Cerebellum (tissue), 4 donors: ENCODE measurements at places on chromosomes 7 and 10. TPM values are rescaled to one million over a fixed set of nuclear protein-coding genes. Genes with fewer than 3 reads are reported as not detected.

DNA sequence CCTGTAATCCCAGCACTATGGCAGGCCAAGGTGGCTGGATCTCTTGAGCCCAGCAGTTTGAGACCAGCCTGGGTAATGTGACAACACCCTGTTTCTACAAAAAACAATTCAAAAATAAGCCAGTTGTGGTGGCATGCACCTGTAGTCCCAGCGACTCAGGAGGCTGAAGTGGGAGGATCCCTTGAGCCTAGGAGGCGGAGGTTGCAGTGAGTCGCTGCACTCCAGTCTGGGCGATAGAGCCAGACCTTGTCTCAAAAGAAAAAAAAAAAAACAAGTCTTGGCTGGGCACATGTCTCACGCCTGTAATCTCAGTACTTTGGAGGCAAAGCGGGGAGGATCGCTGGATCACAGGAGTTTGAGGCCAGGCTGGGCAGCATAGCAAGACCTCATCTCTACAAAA, 74.6 kb upstream of the PDSS1 start:
- no peak for DNase-seq

KCNH2 gene
- total RNA-seq = 14.2 TPM

GRCh38 chr10:35059481-35059880, 30.7 kb downstream of the CUL2 start:
- no peak for DNase-seq

GRCh38 chr7:27723085-27723484, 16.9 kb upstream of the TAX1BP1 start:
- no peak for DNase-seq

DNA sequence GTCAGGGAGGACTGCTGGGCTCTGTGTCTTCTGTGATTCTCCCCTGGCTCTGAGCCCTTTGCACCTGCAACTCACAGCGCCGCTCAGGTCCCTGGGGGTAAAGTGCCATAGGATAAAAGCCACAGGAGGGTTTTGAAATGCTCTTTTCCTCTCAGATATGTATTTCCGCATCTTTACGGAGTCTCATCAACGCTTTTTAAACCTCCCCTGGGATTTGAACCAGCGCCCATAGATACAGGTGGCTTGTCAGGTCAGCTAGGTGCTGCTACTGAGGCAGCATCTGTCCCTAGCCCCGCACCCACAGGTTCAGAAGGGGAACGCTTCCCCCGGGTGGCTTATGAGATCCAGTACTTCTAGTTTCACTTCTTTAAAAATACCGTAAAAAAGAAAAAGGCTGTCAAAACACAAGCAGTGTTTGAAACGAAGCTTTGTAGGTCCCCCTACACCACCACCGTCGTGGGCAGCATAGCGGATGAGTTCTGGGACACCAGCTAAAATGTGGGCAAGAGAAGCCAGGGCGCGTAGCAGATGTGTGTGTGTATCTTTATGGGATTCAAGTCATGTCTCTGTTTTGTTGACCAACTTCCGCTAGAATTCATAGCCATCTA, 173.5 kb downstream of the CUX1 start:
- no peak for DNase-seq

DNA sequence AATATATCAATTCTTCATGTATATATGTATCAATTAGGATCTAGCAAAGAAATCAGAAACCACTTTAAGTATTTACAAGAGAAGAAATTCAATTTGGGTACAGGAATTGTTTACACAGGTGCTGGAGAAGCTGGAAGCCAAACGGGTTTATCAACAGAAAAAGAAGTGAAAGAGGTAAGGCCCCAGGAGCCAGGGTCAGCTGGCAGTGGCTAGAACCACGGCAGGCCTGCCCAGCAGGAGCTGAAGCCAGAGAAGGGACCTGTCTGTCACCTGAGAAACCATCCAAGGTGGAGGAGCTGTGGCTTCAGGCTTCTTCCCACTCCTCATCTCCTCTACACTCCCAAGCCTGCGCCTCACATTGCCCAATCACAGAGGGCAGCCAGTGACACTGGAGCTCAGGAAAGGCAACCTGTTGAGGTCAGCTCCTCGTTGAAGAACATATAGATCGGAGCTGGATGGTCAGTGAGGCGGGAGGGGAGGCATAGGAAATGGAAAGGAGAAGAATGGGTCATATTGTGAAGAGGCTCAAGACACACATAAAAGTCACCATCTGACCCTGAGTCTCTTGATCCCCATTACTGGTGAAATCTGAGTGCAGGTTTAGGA, 182.6 kb downstream of the REEP3 start:
- DNase-seq = no peak

CDHR3 gene
- total RNA-seq = 21.7 TPM

DNA sequence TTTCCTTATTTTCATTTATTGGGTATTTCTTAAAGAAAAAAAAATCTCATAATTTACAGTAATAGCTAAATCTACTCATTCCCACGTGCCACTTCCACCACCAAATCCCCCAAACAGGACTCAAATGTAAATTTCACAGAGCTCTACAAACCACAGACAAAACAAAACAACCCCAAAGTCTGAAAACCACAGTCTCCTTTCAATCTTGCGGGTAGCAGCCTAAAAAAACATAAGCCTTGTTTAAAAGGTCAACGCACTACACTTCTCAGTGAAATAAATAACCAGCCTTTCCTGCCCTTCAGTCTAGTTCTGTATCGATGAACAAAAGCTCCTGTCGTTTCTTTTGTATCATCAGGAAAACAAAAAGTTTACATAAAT, 121.8 kb upstream of the AFAP1L2 start:
- DNase-seq = no peak

- DNase-seq = no peak
These were observed 118.2 kb downstream of the CDK6 start for GRCh38 chr7:92717993-92718716.

TAS2R4 gene
- 13.2 TPM for total RNA-seq

STN1 gene
- total RNA-seq = 7.7 TPM

- no peak for DNase-seq
These were observed 15.7 kb upstream of the ERLIN1 start for GRCh38 chr10:100201549-100201948.
